Muscle of leg (tissue), 16 donors: ENCODE measurements at places on chromosomes 11 and 22.

DNA sequence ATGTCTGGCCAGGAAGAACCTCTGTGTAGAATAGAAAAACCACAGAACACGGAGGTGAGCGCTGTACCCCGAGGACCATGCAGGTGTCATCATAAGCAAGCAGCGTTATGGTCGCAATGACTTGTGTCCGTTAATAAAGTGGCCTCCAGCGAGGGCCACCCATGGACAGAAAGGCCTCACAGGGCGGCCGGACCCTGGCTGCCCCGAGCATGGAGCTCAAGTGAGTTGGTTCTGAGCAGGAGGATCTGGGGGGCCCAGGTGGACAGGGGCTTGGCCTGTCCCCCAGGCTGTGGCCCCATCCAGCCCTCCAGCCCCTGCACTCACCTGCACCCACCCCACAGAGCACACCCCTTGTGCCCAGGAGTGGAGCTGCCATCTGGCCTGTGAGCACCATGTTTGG, 133.8 kb downstream of the BRD1 start:
- no peak for DNase-seq

DNA sequence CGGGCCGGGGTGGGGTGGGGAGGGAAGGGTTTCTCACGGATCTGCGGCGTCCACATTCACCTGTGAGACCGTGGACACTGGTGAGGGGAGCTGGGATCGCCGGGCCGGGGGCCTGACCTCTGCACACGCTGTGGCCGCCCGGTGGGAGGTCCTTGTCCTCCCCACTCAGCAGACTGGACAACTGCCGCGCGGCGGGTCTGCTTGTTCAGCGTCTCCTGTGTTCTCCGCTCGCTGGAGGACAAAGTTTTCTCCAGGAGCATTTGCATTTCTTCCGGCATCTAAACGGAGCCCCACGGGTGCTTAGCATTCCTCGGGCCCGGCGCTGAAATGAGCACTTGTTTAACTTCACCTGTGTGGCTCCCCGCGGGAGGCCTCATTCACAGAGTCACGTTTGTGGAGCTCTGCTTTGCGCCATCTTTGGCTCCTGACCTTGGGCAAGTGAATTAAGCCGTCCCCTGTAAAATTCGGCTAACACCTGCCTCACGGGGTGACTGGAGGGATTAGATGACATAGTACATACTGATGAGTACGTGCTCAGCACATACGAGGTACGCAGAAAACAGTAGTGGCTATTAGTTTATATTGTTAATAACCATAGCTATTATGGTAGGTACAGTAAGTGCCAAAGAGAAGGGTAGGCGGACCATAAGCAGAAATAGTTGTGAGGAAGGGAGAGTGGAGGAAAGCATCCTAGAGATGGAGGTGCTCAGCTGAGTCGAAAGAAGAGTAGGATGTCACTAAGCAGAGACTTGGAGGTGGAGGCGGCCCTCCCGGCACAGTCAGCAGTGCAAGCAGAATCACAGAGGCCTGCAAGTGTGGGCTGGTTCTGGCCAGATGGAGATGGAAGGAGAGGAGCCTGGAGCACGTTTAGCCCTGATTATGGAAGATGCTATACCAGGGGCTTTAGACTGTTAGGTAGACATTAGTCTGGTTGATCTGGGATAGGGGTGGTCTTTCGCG, 885 bp downstream of the TRMU start:
- peak; percentile 27 for DNase-seq

DNA sequence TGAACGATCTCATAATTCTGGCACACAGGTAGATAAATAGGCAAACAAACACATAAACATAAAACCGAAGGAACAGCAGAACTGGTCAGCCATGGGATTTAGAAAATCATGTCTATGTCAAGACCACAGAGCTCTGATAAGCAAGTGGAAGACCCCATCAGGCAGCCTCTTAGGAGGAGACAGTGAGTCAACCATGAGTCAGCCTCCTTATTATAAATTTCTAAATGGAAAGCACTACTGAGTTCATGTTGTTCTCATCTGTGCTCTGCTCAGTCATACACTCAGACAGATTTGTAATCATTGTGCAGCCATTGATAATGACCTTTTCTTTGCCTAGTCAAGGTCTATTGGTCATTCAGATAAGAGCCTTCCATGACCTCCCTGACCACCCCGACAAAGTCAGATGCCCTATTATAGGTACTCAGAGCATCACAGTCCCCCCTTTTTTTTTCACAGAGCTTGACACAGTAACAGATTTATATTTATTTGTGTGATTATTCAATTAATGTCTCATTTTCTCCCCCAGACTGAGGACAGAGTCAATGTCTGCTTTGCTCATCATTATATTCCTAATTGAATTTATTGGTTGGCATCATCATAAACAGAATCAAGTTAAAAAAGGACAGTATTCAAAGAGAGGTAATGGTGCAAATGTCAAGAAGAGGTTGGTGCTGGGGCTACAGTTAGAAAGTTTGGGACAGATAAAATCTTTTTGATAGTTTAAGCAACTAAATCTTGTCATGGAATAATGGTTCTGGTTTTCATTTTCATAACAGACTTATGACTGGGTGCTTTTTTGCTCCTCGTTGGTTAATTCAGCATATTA, 579.7 kb upstream of the CCDC90B start:
- DNase-seq: no peak

- no peak for DNase-seq
These were observed 225.8 kb upstream of the NCAM1 start for GRCh38 chr11:112735470-112735869.

DNA sequence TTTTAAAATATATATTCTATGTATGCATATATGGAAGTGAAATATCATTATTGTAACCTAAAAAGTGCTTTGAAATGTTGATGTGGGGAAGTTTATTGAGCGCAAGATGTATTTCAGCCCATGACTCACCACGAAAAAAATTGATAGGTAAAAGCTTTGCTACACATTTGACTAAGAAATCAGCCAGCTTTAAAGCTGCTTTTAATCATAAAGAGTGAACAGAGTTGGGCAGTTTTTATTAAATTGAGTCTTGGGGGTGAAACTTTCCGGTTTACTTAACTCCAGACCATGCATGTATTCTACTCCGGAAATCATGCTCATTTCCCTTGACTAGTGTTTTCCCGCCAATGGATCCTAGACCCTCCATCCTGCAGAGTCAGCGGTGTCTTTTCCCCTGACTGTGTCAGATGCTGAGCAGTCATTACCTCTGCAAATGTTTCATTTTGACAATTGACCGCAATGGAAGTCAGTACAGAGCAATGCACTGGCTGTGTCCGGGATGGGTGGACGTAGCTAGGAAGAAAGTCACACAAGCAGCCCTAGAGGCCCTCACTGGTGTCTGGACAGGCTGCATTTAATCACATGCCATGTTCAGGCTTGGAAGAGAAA, 47.2 kb upstream of the MPEG1 start:
- DNase-seq: no peak

GRCh38 chr11:133175103-133175502, 357.2 kb downstream of the OPCML start:
- DNase-seq: no peak

DNA sequence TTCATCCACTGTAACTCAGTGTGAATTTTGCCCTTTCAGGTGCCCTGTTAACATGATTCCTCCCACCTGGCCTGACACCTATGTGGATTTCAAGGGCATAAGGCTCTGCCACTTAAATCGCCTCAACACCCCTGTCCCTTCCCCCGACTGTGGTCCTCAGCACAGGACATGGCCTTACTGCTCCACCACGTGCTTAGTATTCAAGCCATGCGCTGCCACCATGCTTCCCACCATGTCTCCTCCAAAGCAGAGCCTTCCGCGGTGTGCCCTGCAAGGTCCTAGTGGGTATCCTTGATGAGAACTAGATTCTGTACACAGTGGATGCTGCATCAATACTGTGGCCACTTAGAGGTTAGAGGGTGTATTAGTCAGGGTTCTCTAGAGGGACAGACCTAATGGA, 51.9 kb downstream of the BUD13 start:
- no peak for DNase-seq

DNA sequence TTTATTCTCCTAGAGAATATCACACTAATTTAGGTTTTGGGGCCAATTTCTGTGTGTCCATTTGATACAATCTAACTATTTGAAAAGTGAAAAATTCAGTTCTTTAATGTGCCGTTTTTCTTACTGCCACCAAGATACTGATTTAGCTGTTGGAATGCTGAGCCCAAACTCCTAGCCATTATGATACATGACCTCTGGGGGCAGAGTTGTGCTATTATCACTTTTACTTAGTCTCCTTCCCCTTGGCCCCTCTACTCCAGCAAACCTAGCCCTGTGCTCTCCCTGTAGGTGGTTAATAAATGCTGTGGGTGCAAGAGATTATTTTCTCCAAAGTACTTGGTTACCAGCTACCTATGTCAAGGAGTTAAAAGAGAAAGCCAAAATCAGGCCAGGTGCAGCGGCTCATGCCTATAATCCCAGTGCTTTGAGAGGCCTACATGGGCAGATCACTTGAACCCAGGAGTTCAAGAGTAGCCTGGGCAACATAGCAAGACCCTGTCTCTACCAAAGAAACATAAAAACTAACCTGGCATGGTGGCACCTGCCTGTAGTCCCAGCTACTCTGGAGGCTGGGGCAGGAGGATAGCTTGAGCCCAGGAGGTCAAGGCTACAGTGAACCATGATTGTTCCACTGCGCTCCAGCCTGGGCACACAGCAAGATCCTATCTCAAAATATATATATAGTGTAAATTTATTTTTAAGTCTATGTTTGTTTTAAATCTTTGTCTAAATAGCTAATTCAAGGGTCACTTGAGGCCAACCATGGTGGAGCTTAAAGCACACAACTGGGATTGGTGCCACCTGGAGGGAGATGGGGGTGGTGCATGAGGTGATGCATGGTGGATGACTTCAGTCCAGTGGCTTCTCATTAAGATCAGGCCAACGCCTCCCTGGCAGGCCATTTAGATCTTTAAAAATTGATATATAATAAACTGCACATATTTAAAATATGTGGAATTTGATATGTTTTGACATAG, 193.2 kb upstream of the PLET1 start:
- peak; percentile 3 for DNase-seq

- no peak for DNase-seq
These were observed 36.5 kb downstream of the RNF141 start for GRCh38 chr11:10504490-10504889.

- peak; percentile 88 for DNase-seq
These were observed 430 bp downstream of the DDX6 start for GRCh38 chr11:118790357-118791110.

GRCh38 chr11:68256331-68256741, 15.4 kb downstream of the C11orf24 start:
- no peak for DNase-seq

- DNase-seq: peak; percentile 69
These were observed 186.4 kb upstream of the PITPNB start for GRCh38 chr22:28105413-28105812.

DNA sequence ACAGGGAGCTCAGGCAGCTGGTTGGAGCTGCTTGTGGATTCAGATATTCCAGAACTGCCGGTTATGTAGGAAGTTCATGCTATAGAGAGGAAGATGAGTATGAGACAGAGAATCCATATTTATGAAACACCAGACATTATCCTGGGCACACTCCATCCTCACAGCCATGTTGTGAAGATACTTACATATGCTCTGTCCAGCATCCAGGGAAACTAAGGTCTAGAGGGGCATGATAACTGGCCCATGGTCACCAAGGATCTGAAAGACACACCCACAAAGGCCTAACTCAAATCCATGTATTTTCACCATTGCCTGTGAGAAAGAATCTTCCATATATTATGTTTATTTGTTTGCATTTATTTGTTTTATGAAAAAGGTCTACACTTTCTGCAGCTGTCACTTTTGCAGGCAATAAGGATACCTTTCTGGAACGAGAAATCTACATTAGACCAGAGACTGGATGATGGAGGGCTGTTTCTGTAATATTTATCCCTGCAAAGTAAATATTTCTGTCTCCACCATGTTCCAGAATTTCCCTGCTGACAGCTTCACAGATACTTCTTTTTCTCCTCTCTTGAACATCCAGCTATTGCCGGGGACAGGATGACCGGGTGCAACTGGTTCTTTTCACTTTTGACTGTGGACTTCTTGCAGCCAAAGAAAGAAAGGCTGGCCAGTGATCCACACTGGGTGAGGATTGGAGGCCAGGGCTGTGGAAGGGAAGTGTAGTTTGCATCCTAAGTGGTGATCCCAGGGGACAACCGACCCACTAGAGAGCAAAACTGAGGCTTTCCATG, 145.9 kb upstream of the NAV2 start:
- DNase-seq: no peak

DNA sequence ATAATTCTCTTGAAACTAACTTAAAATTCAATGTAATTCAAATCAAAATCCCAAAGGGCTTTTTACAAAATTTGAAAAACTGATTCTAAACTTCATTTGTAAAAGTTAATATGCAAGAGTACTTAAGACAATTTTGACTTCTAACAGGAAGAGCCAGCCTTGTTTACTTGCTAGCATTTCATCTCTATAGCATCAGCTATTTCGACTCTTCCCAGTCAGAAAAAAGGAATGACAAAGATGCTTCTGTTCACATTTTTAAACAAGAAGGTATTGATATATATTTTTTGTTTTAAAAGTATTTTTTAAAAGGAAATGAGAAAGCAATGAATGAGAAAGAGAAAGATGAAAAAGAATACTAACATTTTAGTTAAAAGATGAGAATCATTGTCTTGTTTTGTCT, 16.4 kb downstream of the SLN start:
- no peak for DNase-seq

GRCh38 chr11:22536071-22536470, 89.6 kb downstream of the FANCF start:
- DNase-seq: no peak

DNA sequence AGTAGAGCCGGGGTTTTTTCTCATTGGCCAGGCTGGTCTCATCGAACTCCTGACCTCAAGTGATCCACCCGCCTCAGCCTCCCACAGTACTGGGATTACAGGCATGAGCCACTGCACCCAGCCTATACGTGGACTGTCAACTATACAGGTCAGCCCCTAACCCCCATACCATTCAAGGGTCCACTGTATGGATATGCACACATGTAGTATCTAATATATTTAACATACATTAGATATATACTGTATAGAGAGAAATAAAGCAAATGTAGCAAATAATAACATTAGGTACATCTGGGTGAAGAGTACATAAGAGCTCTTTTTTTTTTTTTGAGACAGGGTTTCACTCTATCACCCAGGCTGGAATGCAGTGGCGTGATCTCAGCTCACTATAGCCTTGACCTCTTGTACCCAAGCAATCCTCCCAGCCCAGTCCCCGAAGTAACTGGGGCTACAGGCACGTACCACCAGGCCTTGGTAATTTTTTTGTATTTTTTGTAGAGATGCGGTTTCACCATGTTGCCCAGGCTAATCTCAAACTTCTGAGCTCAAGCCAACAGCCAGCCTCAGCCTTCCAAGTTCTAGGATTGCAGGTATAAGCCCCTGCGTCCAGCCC, 1.5 kb upstream of the ATP5MGL start:
- no peak for DNase-seq
